ENCODE measurements at places on chromosomes 1 and 21. TPM values are rescaled to one million over a fixed set of nuclear protein-coding genes. Genes with fewer than 3 reads are reported as not detected.

DNA sequence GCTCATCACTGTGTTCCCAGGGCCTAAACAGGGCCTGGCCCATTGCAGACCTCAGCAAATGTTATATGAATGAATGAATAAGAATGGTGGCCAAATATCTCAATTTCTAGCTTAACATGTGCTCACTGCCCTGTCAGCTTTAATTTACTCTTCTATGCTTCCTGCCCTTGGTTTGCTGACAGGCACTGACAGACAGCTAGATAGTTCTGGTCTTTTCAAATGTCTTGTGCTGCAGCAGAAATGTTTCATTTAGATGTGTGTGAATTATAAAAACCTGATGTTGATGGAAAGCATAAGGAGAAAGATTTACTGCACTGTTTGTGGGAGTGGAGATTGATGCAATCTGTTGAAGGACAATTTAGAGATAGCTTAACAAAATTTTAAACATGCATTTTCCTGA, 48.9 kb downstream of the LPAR3 start:
- no peak for DNase-seq

DNA sequence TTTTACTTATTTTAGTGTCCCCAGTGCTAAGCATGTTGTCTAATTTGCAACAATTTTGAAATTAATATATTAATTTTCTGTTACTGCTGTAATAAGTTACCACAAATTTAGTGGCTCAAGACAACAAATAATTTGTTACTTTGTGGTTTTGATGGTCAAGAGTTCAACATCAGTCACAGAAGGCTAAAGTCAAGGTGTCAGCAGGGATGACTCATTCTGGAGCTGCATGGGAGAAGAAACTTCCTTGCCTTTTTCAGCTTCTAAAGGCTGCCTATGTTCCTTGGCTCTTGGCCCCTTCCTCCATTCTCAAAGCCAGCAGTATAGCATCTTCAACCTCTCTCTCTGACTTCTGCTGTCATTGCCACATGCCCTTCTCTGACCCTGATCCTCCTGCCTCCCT, 271.8 kb downstream of the HLX start:
- no peak for DNase-seq

DNA sequence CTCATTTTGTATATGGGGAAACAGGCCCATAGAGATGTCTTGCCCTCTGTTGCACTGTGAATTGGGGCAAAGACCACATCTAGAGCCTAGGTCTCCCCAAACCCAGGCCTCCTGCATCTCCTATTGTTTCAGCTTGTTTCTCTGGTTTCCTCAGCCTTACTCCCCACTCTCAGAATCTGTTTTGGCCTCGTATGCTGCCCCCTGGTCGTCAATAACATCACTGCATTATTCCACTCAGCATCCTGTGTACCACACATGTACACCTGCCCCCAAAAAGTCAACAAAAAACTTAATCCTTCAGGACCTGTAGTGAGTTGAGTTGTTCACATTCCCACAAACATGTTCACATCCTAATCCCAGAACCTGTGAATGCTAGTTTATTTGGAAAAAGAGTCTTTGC, 184.8 kb downstream of the BRINP2 start:
- no peak for DNase-seq

DNA sequence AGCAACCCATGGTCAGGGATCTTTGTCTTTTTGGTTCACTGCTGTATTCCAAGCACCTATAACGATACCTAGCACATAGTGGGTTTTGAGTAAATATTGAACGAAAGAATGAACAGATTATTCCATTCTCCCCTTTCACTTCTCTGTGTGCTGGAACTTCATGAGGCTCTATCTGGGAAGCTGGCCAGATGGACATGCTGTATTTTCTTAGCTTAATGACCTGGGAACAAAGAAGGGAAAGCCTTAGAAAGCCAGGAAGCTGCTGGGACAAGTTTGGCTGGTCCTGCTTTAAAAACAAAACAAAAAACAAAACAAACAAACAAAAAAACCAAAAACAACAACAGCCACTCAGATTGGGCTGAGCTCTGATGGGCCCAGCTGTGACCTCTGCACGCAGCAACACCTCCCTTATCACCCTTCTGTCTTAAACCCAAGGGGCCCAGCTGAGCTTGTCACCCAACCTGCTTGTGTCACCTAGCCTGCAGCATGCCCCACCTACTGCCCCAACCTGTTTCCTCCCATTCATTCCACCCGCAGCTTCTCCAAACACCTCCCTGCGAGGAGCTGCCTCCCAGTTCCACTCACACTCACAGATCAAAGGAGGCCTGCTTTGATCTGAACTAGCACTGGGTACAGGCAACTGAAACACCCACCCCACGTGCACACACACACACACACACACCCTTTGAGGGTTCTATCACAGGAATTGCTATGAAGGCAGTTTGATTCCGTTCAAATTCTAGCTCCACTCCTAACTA, 37.1 kb downstream of the SLC30A1 start:
- DNase-seq = no peak

GRCh38 chr1:162552684-162553252, 8.8 kb upstream of the UAP1 start:
- DNase-seq = peak; percentile 39

GRCh38 chr21:45075596-45076244, 1.3 kb downstream of the ADARB1 start:
- no peak for DNase-seq

GRCh38 chr1:17289721-17290120, 18.3 kb upstream of the PADI4 start:
- no peak for DNase-seq

DNA sequence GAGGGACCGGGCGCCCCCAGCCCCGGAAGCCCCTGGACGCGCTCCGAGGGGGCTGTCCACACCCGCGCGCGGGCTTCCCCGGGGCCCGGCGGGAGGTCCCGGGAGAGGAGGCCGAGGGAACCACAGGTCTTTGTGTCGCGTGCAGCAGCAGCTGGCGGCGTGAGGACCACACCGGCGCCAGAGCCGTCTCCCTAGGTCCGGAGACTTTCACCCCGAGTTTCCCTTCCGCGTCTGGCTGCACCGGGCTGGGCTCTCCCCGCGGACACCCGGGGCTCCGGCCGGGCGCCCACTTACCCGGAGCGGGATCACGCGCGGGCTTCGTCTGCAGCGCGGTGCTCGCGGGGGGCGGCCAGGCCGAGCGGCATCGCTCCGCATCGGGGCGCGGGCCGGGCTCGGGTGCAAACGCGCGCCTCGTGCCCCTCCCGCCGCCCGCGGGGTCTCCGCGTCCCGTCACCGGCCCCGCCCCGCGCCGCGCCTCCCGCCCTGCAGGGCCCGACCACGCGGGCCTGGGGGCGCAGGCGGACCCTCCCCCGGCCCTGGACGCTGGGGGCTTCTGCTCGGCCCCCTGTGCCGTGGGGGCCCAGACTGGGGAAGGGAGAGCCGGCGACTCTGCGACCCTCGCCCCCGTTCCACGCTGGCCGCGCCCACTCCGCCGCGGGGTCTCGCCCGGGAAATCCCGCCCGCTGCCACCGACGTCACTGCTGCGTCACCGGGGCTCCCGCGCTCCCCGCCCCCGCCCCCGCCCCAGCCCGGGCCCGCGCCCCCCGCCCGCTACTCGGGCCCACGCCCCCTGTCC, at the start of gene GNG4:
TSS of gene GNG4 (minus strand) at position 417 of the 796 bp plus-strand sequence. CDS start 65,946 bp downstream, outside the sequence.
- no peak for DNase-seq

- DNase-seq = no peak
Observed at GRCh38 chr1:195251900-195252299, 1356.3 kb downstream of the KCNT2 start.

DNA sequence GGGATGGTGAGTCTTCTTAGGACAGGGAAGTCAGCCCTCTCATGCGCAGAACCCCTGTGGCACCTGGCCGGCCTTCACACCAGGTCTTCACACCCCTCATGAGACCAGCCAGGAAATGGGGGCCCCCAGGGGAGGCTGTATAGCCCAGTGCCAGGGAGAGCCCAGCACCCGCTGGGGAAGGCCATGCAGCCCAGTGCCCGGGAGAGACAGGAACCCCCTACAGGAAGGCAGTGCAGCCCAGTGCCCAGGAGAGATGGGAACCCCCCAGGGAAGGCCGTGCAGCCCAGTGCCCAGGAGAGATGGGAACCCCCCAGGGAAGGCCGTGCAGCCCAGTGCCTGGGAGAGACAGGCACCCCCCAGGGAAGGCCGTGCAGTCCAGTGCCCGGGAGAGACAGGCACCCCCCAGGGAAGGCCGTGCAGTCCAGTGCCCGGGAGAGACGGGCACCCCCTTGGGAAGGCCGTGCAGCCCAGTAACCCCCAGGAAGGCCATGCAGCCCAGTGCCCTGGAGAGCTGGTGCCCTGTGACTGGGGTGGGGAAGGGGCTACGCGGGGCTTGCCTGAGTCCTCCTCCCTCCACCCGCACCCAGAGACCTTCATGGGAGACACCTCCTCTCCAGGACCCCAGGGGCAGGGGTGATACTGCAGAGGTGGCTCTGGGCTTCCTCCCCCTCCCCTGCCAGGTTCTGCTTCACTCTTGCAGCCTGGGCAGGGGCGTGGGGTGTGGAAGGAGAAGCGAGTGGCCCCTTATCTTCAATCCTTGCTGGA, 110.5 kb upstream of the COL6A1 start:
- DNase-seq = no peak

DNA sequence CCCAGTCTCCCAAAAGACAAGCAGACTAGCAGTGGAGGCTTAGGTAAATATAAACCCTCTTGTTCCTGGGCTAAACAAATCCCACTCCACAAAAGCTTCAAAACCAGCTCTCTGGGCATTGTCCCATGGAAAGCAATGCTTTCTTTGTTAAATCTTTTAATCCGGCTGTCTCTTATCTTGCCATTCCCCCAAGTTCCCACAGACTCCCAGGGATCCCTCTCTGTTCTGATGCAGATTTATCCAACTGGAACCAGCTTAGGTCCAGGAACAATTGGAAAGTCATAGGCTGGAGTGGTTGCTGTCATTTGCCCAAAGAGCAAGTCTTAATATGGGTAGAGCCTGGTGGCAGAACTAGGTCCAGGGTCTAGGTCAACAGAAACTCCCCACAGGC, 110.1 kb upstream of the ATP1A1 start:
- DNase-seq = no peak

DNA sequence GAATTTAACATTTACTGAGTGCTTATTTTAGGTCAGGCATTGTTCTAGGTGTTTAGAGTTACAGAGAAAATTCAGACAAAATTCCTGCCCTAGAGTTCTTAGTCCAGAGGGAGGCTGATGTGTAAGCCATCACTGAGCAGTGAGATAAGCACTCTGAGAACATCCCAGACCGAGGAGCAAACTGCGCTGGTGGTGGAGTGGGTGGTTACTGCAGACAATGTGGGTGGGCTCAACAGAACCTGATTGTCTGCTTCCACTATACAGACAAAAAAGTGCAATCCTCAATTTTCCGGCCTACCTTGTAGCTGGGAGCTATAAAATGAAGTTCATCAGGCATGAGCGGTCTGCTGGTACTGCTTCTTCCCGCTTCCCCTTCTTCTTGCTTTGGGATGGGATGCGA, 23.5 kb downstream of the PROK1 start:
- no peak for DNase-seq

DNA sequence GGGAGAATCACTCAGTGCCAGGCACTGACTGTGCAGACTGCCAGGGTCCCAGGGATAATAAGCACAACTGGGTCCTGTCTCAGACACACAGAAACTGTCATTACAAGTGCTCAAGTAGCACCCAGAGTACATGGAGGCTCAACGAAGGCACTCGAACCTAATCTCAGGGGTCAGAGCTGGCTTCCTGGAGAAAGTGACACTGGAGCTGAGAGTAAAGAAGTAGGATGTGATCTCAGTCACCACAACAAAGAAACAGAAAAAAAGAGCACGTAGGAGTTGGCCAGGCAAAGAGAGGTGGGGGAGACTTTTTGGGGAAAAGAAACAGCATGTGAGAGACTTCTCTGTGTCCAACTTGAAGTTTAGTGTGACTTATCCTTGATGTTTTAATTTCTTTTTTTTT, 1.3 kb downstream of the CATSPER4 start:
- no peak for DNase-seq

GRCh38 chr1:18828224-18828623, 31.2 kb downstream of the TAS1R2 start:
- DNase-seq = no peak

DNA sequence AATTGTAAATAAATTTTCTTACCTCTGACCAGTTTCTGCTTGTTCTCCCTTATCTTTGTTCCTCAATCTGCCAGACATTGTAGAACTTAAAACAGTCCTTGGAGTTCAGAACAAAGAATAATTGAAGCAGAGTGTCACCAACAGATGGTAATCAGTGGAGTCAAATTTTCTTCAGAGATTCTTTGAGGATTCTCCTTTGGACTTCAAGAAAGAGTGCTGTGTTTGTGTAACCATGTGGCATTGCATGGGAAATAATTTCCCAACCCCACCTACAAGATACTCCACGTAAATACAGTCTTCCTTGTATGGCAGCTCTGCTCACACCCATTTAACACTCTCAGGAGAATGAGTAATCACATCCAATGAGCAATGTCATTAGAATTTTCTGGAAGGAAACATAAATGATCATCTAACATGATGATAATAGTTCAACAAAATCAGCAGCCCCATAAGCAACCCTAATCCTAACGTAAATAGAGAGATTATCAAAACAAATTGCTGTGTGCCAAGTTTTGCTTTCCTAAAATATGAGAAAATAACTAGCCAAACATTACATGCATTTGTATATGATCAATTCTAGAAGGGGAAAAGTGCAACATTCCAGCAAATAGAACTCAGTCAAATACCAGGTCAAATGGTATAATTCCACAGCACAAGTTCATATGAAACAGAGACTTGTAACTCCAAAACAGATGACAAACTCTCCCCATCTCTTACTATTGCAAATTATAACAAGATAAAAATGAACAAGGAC, 6.9 kb upstream of the DENND1B start:
- no peak for DNase-seq

DNA sequence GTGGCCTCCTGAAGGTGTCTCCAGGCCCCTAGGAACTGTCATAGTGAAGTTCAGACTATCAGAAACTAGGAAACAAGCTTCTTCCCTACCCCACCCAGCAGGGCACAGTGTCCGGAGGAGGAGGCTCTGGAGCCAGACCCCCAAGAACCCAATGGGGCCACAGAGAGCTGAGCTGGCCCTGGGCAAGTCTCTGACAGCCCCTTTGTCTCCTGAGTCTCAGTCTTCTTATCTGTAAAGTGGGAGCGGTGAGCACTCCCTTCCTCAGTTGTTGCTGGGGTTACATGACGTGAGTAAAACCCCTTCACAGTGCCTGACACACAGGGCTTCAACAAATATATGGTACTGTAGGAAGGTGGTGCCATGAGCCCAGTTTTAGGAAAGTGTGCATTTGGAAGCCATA, 675.8 kb downstream of the MATN1 start:
- DNase-seq = no peak

GRCh38 chr1:110897681-110898080, 24.7 kb downstream of the CD53 start:
- DNase-seq = no peak

DNA sequence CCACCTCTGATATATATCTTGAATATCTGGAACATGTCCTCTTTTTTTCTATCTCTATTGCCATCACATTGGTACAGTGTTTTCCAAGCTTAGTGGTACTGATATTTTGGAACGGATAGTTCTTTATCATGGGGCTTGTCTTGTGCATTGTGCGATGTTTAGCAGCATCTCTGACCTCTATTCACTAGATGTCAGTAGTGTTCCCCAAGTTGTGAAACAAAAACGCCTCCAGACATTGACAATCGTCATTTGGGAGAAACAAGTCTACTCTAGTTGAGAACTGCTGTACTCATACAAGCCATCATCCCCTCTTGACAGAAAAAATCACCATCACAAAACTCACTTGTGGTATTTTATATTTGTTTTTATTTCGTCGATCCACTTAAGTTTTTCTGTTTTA, 79.7 kb upstream of the CHODL start:
- DNase-seq = no peak

The GPR52 gene
- total RNA-seq = 1.2 TPM

The TEDDM1 gene
- total RNA-seq = not detected

The RIPK4 gene
- total RNA-seq = 0.17 TPM

The REN gene
- total RNA-seq = not detected

The FCAMR gene
- not detected for total RNA-seq

The AVPR1B gene
- total RNA-seq = not detected

The TSPEAR gene
- 2.7 TPM for total RNA-seq

The TIE1 gene
- 21.9 TPM for total RNA-seq
